ENCODE measurements at places on chromosomes 13 and 19. TPM values are rescaled to one million over a fixed set of nuclear protein-coding genes. Genes with fewer than 3 reads are reported as not detected.

Gene CEACAM16
- not detected for total RNA-seq

Gene TRPC4
- total RNA-seq: 0.19 TPM

Gene ATXN8OS
- not detected for total RNA-seq

Gene SHISA7
- total RNA-seq: not detected

- no peak for DNase-seq
- H3K27me3 ChIP-seq: peaks cover 12% of the 10 kb centered on the region
- peaks cover 13% of the 10 kb centered on the region for H3K4me1 ChIP-seq
- H3K36me3 ChIP-seq: no peaks in the 10 kb centered on the region
- no peak overlapping the region for H3K27ac ChIP-seq
Observed at GRCh38 chr13:38767506-38768265, 80.8 kb downstream of the FREM2 start.

DNA sequence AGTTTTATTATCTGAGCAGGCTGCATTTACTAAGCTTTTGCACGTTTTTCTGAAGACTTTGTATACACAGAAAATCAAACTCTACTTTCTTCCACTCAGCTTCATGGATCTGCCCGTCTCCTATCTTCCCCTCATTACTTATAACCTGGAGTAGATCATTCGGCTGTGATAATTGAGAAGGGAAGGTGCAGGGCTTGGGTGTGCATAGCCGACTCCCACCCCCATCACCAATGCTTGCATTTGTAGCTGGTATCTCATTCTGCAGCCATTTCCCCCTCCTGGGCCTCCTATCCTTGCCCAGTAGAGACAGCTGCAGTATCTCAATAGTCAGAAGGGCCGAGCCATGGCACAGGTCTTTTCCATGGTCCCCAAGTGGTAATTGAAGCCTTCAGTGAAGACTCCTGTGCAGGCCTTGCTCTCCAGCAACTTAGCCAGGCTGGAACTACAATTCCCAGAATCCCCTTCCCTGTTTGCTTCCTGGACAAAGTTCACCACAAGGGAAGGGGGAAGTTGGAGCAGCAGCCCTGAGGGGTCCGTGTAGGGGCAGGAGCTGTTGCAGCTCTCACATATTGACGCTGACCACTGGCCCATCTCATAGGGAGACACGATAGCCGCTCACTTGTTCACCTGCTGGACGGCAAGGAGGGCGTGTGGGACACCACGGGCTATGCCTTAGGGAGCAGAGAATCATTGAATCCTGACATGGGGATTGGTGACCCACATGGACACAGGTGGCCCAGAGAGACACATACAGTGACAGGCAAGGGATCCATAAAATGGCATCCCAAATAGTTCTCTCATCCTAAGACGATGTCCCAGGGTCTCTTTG is 2.1 kb upstream of the SIGLEC8 start:
- H3K4me3 ChIP-seq: peak overlapping the region; percentile 35
- no peaks in the 10 kb centered on the region for H3K4me1 ChIP-seq
- DNase-seq: no peak
- H3K27me3 ChIP-seq: peaks cover 87% of the 10 kb centered on the region

All from left ventricle myocardium inferior (tissue), 1 donor.